Stimulated activated naive CD4-positive, alpha-beta T cell (primary cell): ENCODE measurements at places on chromosomes 12 and 14.

- no peak for DNase-seq
Observed at GRCh38 chr14:23827100-23827892, 126.3 kb upstream of the DHRS4 start.

DNA sequence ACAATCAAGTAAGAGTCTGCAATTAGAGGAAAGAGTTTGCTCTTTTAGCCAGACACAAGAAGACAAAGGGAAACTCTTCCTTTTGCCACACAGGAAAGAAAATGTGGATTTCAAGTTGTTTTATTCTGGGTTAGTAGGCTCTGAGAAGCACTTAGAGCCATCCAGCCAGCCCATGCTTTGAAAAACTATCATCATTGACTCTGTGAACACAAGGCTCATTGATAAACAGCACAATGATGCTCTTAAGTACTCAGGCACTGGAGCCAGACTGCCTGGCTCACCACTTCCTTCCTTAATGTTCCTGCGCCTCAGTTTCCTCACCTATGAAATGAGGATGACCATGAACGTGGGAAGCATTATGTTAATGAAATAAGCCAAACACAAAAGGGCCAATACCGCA lies 150.2 kb upstream of the EEA1 start:
- no peak for DNase-seq

DNA sequence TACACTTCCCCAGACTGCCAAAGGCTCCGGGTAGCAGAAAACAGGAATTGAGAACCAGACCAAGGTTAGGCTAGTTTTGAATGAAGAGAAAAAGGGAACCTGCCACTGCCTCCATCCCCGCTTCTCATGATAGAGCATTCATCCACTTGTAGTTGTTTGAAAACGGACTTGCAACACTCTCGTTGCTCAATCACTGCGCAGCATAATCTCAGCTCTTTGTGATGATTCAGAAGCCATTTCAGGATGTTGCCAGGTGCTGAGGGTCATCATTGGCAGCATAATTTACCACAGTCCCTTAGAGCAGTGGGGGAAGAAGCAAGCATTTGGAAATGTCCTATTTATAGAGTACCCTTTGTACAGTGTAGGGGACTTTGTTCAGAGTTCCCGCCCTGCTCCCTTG lies 25.6 kb downstream of the KCNK13 start:
- DNase-seq, result no peak

DNA sequence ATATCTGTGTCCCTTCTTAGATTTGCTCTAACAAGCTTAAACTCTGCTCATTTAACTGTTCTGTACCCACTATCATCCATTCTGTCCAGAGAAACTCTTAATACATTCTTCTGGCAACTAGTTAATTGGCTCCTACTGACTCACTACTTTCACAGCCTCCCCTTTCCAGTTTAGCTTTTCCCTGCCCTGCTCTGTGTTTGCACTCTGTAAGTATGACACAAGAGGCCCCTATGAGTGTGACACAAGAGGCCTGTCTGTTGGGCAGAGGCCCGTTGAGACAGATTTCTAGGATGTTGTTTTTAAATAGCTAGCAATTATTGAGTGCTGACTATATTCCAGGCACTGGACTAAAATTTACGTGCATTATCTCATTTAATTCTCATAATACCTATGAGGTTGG lies 246.0 kb upstream of the DAAM1 start:
- DNase-seq, result no peak

GRCh38 chr12:43145481-43145880 lies 406.5 kb downstream of the ADAMTS20 start:
- DNase-seq, result no peak

GRCh38 chr12:121558956-121559355 lies 21.9 kb downstream of the KDM2B start:
- no peak for DNase-seq

GRCh38 chr12:3572560-3572959 lies 81.6 kb downstream of the PRMT8 start:
- DNase-seq, result no peak

DNA sequence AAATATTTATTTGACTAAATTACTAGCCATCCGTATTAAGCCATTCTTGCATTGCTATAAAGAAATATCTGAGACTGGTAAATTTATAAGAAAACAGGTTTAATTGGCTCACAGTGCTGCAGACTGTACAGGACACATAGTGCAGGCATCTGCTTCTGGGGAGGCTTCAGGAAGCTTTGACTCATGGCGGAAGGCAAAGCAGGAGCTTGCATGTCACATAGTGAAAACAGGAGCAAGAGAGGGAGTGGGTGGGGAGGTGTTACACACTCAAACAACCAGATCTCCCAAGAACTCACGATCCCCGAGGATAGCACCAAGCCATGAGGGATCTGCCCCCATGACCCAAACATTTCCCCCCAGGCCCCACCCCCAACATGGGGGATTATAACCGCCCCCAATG lies 26.7 kb upstream of the RAB21 start:
- DNase-seq, result no peak

GRCh38 chr12:50017641-50018040 lies 7.7 kb downstream of the RACGAP1 start:
- no peak for DNase-seq

GRCh38 chr14:57512220-57512619 lies 18.6 kb upstream of the CCDC198 start:
- DNase-seq, result no peak

DNA sequence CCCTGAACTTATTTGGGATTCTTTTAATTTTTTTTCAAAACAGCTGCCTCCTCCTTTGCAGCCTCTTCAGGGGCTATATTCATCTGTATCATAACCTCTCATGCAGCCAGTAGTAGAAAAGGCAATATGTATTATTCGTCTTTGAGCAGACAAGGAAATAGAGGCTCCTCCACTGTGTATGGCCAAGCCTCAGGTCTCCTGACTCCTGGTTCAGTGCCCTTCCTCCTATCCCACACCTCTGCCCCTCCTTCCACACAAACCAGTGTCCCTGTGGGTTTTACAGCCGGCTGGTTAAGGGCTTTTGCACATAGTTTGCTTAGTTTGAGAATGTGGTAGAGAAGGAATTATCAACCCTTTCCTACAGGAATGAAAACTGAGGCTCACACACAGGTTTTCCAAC lies 8.8 kb upstream of the ACVRL1 start:
- no peak for DNase-seq
